ENCODE measurements at places on chromosomes 13 and 19.
A peak's percentile ranks its signal among the peaks of the same experiment; 100 is the strongest.

DNA sequence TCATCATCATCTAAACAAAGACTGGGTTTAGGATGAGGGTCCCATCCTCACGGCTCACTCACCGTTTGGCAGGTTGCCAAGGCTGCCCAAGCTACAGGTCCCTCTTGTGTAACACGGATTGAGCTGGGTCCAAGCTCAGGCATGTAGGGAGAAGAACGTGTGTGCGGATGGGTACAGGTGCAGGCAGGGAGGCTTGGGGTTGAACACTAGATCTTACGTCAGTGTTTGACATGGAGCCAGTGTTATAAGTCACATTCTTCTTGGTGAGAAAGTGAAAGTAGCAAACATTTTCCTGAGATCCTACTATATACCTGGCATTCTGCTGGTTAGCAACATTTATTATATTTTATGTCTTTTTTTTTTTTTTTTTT, 136.8 kb upstream of the RNF113B start:
- no peak for DNase-seq

DNA sequence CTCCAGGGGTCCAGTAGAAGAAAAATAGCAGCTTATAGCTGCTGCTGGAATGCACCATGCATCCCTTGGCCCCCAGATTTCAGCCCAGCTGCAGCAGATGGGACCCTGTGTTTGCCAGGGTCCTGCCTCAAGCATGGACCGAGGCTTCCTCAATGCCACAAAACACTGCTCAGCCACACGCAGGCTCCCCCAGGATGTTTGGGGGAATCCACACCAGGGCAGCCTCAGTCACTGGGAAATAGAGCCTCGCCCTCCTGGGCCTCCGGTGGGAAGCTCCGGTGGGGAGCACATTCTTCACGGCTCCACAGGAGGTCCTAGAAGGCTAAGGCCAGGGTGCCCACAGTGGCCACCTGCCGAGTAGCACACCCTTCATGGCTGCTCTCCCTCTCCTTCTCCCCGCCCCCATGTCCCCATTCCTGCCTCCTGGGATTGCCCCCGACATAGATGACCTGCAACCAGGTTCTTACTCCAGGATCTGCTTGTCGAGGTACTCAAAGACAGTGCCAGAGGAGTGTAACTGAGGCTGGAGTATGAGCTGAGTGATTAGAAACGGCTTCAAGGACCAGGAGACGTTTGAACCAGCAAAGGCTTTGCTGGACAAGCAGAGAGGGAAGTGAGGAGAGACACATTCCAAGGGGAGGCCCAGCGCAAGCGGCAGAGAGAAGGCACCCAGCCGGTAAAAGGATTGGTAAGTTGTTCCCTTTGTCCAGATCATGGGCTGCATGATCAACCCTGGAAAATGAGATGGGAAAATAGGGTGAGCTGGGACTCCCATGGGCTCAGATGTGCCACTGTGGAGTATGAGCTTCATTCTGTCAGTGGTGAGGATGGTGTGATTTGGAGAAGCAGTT, 110.7 kb upstream of the UQCRFS1 start:
- DNase-seq = no peak

DNA sequence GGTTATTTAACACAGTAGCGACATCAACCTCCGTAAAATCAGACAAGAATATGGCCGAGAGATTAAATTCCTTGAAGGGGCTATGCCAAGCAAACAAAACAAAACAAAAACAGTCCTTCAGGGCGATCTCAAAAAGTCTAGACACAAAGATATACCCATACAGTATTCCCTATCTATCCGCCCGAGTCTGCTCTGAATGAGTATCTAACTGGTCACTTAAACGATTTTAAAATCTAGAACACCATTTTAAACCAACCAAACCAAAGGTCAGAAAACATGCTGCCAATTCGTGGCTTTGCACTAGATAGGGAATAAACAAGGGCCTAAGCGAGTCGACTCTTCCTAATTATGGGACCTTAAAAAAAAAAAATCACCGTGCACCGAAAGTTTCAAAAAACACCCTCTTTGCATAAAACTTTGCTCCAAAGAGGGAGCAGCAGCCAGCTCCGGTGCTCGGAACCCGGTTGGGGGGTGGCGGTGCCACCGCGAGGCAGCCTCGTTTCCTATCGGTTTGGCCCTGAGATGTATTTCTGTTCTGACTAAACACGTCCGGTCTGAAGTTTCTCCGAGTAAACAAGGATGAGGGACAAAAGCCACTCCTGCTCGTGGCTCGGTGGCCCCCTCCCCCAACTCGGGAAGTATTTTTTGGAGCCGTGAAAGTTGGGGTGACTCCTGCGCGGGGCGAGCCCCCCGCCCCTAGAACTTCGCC, 1.8 kb downstream of the HMGB1 start:
- DNase-seq = peak; percentile 77

GRCh38 chr13:33487575-33488243, 202.2 kb upstream of the STARD13 start:
- DNase-seq = peak; percentile 27

Data from tongue (tissue), 3 donors.